ENCODE measurements at places on chromosomes 1 and 21. TPM values are rescaled to one million over a fixed set of nuclear protein-coding genes. Genes with fewer than 3 reads are reported as not detected.

NR5A2 gene
- 16.1 TPM for polyA plus RNA-seq

FCGR2B gene
- 0.54 TPM for polyA plus RNA-seq

C1orf210 gene
- polyA plus RNA-seq, result 69.8 TPM

LPAR3 gene
- polyA plus RNA-seq, result not detected

CLEC20A gene
- polyA plus RNA-seq, result not detected

ZC3H11A gene
- polyA plus RNA-seq, result 46.7 TPM

SPRR5 gene
- polyA plus RNA-seq, result not detected

KCTD3 gene
- 40.0 TPM for polyA plus RNA-seq

C1orf87 gene
- polyA plus RNA-seq, result not detected

CNTN2 gene
- 1.7 TPM for polyA plus RNA-seq

KCNQ4 gene
- polyA plus RNA-seq, result 0.45 TPM
